ENCODE measurements at places on chromosomes 12 and 14.

DNA sequence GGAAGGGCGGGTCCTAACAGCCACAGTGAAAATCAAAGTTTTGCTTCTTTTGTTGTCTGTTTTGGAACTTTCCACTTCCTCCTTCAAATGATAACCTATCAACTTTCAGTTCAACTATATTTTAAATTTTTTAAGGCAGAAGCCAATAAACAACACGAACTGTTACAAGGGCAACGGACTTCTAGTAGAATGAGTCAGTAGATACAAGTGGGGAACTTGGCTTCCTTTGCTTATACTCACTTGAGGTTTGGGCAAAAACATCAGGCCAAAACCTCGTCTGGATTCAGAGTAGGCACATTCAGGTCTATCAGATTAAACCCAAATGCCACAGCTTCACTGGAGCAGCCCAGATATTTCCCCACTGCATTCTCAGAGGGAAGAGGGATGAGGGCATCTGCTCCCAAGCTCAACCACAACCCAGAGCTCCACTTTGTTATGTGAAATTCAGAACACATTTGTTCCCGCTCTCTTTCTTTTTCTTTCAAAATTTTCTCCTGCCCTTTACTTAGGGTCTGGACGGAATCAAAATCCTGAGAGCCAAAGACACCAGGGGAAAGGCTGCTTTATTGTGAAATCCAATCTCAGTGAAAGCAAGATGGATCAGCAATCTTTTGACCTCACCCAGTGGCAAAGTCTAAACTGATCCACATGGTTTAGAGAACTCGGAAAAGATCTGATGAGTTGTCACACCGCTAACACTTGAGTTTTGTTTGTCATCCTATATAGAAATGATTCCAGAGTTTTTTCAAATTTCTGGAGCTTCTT is 152.5 kb upstream of the BTG1 start:
- DNase-seq, result no peak

GRCh38 chr14:92135269-92135668 is 13.5 kb downstream of the CPSF2 start:
- no peak for DNase-seq

DNA sequence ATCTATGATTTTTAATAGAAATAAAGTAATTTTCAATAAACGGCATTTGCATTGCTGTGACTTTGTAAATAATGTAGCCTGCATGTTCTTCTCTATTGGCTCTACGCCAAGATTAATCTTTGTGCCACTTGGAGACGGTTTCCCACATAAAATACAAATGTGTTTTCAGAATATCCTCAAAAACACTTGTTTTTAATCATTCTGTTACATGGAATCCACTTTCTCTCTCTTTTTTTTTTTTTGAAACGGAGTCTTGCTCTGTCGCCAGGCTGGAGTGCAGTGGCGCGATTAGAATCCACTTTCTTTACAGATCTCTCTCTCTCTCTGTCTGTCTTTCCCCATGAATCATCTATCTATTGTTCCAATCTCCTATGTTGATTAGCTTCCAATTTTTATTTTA is 22.8 kb upstream of the SSPN start:
- DNase-seq, result no peak

DNA sequence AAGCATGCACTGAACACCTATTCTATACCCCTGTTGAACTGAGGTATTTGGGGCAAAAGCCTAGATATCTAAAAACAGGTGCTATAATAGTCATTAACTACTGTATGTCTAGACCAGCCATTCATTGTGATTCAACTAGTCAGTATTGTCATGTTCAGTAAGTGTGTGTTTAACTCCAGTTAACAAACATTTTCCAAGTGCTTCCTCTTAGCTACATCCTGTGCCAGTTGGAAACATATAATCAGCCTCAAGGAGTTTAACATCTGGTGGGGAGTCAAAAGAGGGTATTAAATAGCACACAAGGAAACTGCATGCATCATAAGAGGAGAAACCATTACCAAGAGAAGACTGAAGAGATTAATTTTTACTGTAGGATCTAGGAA is 20.4 kb downstream of the TMTC1 start:
- DNase-seq, result no peak

DNA sequence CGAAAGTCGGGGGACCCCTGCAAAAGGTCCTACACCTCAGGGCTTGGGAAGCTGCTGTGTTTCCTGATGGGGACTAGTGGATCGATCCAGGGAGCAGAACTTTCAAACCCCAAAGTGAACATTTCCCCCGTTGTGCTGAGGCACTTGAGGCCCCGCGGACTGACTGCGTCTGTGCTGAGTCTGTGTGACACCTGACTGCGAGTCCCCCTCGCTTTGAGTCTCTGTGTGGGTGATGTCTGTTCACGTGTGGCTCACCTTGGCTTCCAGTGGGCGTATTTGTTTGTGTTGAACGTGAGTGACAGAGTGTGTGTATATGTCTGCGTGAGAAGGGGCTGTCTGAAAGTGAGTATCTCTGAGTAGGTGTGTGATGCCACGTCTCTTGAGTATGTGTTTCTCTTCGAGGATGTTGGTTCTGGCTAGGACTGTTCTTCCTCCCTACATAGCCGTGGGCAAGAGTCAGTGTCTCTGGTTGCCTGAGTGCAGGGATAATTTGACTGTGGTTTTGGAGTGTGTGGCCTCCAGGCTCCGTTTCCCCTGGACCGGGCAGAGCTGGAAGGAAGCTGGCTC is 1.3 kb downstream of the TEAD4 start:
- no peak for DNase-seq

GRCh38 chr12:44511289-44511688 is 364.8 kb downstream of the NELL2 start:
- no peak for DNase-seq

DNA sequence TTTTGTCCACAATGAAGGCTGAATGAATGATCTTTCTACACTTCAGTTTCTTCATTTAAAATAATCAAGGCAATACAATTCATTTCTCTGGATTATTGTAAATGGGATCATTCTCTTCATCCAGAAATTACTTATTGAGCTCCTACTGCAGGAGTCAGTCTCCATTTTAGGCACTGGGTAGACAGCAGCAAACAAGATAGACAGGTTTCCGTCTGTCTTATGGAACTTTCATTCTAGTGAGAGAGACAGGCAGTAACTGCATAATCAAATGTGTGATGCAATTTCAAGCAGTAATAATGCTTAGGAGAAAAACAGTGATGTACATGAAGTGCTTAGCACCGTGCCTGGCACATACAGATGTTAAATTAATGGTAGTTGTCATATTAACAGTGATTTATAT is 118.9 kb downstream of the SUDS3 start:
- no peak for DNase-seq

DNA sequence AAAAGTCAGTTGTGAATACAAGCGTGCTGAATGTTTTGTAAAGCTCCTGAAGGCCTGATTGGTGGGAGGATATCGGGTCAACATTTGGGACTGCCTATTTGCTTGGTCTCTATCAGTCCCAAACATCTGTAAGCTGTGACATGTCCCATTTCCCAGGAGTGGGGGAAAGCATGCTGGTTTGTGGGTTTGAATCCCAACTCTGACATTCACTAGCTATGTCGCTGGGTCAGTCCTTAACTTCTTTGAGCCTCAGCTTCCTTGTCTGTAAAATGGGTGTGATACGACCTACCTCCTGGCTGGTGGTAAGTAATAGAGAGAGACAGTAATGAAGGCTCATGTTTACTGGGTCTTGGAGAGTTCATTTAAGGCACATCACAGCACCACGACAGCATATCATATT is 136.7 kb downstream of the CHST11 start:
- no peak for DNase-seq

- DNase-seq, result no peak
Observed at GRCh38 chr12:25789541-25789944, 168.9 kb upstream of the RASSF8 start.
